ENCODE measurements at places on chromosomes 11 and 22. TPM values are rescaled to one million over a fixed set of nuclear protein-coding genes. Genes with fewer than 3 reads are reported as not detected.
A peak's percentile ranks its signal among the peaks of the same experiment; 100 is the strongest.

OR51I1 gene
- total RNA-seq = not detected

FUT4 gene
- total RNA-seq = 8.0 TPM

FBLN1 gene
- total RNA-seq = 17.1 TPM

GRCh38 chr11:46302866-46303265, 25.4 kb downstream of the CREB3L1 start:
- no peak for DNase-seq

DNA sequence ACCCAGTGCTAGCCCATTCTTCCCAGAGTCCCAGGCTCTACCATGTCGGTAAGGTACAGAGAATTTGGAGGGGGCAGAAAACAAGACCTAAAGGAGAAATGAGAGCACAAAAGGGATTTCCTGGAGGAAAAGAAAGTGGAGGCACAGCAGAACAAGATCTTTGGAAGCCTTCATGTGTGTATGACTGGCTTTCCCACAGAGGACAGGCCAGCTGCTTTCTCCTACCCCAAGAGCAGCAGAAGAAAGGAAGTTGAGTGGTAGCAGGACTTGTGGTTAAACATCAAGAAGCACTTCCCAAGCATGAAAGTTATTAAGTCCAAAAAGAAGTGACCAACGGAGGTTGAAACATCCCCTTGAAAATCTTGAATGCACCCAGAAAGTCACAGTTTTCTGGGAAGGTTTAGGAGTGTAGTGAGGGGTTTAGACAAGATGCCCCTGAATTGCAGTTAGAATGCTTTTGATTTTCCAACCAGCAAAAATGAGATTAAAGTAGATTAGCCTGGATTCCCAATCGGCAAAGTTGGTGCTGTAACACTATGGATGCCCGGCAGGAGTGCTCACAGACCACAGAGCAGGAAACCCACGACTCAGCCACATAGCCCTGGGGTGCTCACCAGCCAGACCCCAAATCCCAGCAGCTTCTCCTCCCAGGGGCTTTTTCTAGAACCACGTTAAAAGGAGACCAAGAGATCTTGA, 608 bp downstream of the TMPRSS13 start:
- no peak for DNase-seq

DNA sequence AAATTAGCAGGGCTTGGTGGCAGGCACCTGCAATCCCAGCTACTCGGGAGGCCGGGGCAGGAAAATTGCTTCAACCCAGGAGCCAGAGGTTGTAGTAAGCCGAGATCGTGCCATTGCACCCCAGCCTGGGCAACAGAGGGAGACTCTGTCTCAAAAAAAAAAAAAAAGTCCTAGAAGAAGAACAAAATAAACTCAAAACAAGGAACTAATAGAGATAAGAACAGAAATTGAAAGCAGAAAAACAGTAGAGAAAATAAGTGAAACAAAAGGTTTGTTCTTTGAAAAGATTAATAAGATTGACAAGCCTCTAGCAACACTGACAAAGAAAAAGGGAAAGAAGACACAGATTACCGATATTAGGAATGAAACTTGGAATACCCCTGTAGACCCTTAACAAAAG, 45.1 kb upstream of the CBX7 start:
- no peak for DNase-seq

GRCh38 chr11:32432565-32432964, 2.8 kb downstream of the WT1 start:
- DNase-seq = no peak

- peak; percentile 89 for DNase-seq
These were observed 9.8 kb downstream of the CD82 start for GRCh38 chr11:44575288-44575672.
